ENCODE measurements at places on chromosomes 3 and 15.
A peak's percentile ranks its signal among the peaks of the same experiment; 100 is the strongest.

- DNase-seq = no peak
These were observed 27.6 kb downstream of the PRR23E start for GRCh38 chr3:127220497-127220896.

GRCh38 chr15:56886932-56887781 lies 31.3 kb upstream of the TCF12 start:
- DNase-seq = peak; percentile 86

DNA sequence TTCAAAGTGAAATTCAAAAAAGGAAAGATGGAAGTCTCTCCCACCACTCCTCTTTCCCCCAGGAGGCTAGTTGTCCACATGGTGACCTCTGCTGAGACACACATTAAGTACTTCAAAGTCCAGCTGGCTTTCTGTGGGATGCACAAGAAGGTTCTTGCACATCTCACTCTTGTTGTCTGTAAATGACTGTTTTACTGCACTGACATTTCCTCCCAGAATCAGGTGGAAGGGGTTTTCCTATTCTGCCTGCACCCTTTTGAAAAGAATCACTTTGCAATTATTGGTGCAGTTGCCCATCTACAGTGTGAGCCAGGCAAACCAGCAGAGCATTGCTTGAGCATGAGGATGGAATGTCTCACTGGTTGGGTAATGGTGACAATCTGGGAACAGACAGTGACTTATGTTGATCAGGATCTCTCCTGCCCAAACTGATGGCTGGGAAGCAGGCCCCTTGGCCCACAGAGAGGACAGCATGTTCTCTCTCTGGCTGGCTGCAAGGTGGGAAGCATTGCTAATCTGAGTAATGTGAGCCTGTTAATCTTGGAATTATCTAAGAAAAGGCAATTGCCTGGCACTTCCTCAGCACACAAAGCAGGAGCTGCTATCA lies 347.7 kb upstream of the SATB1 start:
- DNase-seq = no peak

DNA sequence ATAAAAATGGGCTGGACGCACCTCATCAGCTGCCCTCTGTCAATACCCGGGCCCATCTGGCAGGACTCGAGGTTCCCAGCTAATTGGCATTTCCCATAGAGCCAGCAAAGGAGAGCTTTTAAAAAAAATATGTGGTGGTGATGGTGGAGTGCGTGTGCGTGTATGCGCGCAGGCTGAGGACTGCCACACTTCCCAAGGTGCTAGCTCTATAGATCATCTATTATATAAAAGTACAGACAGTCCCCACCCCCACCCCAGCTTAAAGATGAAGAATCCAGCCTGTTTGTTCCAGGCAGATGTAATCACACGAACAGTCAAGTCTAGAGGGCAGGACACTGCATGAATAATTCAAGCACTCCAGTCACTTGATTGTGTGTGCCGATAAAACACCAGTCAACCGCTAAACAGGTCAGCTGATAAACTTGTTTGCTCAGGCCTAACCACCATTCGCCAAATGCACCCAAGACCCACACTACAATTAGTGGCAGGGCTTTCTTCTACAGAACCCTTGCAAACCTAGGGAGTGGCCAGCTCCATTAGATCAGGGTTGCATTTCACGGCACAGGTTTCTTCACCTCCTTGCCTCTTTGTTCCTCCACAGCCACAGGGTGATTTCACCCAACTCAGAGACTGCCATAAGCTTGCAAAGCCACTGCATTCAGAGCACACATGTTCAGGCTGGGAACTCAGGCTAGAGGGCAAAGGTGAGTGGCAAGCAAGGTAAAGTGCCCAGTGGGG lies 5.8 kb downstream of the TLE3 start:
- no peak for DNase-seq

- DNase-seq = peak; percentile 8
These were observed 2.0 kb downstream of the ATP2C1 start for GRCh38 chr3:130895690-130896488.

GRCh38 chr3:171797265-171797679 lies 13.0 kb downstream of the PLD1 start:
- DNase-seq = no peak

DNA sequence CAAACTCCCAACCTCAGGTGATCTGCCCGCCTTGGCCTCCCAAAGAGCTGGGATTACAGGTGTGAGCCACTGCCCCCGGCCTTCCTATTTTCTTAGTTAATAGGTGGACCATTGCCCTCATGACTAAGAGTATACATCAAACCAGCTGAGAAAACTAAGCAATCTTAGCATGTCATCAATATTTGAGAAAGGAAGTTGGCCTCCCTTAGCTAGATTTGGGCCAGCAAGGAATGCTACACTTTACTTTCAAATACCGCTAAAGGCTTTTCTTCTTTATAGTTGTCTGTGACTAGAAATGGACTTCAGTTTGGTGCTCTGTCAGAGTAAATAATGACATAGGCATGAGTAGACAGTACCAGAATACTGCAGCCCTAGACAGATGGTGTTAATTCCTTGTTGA lies 199.3 kb downstream of the GAP43 start:
- no peak for DNase-seq

- no peak for DNase-seq
These were observed 568.9 kb downstream of the EDEM1 start for GRCh38 chr3:5756443-5756842.

- DNase-seq = no peak
These were observed 4.6 kb upstream of the LMOD3 start for GRCh38 chr3:69126999-69127398.

DNA sequence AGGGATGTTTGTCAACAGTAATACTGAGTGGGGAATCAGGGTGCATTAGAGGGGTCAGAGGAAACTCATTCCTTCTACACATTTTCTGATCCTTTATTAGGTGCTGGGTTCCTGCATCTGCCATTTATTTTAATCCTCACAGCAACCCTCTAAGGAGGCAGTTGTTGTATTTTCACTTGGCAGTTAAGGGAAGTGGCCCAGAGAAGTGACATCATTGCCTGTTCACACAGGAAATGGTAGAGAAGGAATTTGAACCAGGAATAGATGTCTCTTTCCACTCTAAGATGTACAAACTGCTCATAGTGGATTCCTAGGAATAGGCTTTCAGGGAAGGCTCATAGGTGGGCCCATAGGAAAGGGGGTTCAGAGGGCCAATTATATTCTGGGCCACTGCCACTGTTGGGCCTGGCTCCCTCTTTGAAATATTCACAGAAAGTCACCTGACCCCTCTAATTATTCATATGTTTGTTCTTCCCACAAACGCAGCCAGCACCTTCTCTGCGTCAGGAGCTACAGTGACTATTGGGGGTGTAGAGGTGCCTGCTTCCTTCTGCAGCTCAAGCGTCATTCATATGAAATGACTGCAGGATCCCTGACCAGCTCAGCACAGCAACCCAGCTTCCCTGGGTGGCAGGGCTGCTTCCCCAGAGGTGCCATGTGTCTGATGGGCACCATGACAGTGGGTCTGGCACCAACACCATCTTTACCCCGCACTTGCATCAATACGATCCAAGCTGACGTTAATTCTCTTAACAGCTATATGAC lies 163.9 kb upstream of the SMAD3 start:
- no peak for DNase-seq

- DNase-seq = no peak
These were observed 2.1 kb downstream of the QTRT2 start for GRCh38 chr3:114058646-114059045.

- no peak for DNase-seq
These were observed 33.5 kb downstream of the ALS2CL start for GRCh38 chr3:46660003-46660402.

DNA sequence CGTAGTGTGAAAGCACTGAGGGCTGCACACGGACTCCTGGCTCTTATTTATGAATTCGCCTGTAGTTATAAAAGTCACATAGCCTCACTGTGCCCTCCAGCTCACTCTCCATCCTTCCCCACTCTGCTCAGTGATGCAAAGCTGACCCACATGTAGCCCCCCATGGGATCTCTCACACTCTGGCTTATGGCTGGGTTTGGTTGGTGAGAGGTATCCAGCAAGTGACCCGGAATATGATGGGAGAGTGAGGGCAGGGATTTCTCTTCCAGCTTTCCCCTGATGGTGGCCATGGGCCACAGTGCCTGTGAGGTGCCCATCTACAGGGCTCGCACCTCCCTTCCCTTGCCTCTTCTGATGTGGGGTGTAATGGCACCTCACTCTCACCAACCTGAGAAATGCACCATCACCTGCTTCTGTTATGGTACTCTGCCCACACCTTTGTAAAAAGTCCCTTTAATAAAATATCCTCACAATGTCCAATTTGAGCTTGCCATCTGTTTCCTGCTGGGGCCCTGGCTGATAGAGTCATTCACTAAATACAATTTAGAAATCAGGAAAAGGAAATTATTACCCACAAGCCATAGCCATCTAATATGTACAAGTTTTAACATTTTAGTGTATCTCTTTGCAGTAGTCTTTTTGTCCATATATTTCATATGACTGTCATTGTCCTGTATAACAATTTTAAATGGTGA lies 93.6 kb downstream of the SCN11A start:
- DNase-seq = no peak

- no peak for DNase-seq
These were observed 51.9 kb downstream of the USP8 start for GRCh38 chr15:50476143-50476542.

Measured in stimulated activated naive CD8-positive, alpha-beta T cell treated with anti-CD3 and anti-CD28 coated beads, Interleukin-15, amount 100 ng/mL, for 72 hours (primary cell).